ENCODE measurements at places on chromosomes 2 and 18.

DNA sequence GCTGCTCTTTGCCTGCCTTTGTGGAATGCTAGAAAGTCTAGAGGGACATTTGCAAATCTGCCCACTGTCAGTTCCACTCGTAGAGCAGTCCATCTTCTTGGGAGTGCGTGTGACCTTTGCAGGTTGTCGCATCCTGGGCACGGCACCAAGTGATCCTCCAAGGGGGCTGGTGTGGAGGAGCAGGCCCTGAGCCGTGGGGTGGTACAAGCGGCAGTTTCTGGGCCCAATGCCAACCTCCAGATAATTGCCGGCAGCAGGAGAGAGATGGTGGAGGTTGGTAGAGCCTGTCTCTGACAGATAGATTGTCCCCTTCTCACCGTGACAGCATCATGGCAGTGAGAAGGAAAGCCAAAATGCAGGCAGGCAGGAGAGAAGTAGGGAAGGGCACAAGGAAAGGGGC lies 150.7 kb upstream of the SLC14A2 start:
- no peak for DNase-seq

- no peak for DNase-seq
Measured at GRCh38 chr2:139835101-139835500, 1054.9 kb upstream of the NXPH2 start.

DNA sequence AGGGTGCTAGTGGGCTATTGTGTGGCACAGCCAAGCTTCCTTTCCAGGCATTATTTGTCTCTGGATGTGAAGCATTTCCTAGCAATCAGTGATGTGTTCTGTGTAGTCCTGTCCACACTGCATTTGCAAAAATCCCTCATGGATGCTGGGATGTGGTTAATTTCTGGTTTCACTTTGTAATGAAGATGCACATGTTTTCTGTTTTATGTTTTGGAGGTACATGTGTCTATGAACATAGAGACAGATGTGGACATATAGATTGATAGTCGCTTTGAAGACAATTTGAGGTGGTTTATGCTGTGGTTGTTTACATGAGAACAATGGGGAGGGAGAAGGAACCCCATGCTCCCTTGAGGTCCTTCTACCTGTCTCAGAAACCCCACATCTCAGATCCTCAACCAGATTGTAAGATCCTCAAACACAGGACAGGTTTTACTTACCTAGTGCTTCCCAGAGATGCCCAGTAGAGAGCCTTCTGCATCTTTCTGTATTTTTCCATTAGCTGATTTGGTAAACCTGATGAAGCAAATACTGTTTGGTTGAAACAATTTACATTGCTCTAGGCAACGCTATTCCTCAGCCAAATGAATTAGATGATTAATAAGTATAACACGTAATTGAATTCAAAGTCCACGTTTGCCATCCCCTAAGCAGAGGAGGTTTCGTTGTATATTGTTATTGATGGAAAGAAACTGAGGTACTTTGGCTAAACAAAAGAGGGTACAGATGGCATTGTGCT lies 204.4 kb downstream of the SPP2 start:
- no peak for DNase-seq

GRCh38 chr2:141741652-141742051 lies 389.2 kb downstream of the LRP1B start:
- no peak for DNase-seq

DNA sequence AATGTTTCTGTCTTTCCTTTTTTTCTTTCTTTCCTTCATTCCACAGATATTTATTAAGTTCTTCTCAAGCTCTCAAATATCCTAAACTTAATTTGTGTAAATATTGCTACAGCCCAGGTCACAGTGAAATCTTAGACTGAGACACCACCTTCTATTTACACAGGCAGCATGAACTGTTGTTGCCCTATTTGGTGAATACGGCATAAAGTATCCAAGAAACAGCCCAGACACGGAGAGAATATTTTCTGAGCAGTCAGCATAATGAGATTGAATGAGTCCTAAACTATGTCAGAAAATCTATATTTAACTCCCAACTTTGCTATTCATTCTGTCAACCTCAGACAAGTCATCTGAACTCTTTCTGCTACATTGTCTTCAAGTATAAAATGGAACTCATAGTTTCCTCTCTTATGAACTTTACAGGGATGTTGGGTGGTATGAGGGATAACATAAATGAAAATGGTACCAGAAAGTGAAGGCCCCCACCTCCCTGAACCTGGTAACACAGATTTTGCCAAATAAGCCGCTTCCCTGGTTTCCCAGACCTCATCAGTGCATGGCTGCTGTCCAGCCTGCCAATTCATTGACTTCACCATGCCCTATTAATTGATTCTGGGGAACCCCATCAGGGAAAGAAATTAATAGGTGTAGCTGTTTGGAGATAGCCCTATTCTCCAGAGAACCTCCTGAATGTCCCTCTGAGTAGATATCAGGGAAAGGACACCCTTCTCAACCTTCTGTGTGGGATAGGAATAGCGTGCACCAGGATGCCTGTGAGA lies 235.9 kb downstream of the SETBP1 start:
- DNase-seq = no peak

GRCh38 chr2:155035308-155035707 lies 336.8 kb downstream of the KCNJ3 start:
- DNase-seq = no peak

- no peak for DNase-seq
Measured at GRCh38 chr2:198913394-198914152, 544.2 kb downstream of the SATB2 start.

GRCh38 chr2:51960281-51960680 lies 928.3 kb upstream of the NRXN1 start:
- DNase-seq = no peak

DNA sequence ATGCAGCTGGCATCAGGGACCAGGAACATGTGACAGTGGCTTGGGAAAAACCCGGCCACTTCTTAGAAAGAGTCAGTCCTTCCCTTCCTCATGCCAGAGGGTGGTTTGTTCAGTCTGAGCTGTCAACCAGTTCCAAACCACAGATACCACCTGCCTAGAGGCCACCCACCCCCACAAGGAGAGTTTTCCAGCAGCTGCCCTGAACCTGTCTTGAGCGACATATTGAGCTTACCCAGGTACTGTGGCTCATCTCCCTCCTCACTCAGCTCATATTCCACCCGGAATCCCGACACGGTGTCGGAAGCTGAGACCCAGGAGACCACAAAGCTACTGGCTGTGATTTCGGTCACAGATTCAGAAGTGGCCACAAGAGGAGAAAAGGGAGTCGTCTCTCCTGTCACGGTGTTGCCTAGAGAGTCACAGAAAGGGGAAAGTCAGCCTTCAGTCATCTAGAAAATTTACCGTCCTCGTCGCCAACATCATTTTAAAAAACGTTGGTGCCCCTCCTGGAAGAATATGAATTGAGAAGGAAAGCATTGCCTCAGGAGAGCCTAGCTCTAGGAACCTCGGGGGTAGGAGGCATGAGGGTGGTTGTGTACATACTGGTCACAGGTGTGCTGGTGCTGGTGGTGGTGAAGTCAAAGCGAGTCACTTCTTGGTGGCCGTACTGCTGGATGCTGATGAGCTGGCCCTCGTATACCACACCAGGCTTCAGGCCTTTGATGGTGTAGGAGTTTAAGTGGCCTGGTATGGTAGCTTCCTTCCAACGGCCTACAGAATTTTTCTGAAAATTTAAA lies 26.3 kb downstream of the FN1 start:
- DNase-seq = no peak

DNA sequence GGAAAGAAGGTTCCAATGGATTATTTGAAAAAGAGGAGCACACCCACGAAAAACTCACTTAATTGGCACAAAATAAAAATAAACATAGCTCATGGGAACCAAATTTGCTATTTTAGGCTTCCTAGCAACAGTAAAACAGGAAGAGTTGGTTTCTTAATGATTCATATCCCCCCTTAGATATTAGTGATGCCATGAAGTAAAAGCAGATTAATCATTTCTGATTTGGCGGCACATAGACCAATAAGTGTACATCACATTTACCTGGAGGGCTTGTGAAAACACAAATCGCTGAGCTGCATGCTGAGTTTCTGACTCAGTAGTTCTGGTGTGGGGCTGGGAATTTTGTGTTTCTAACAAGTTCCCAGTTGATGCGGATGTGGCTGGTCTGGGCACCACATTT lies 260.4 kb downstream of the SLC4A3 start:
- no peak for DNase-seq

DNA sequence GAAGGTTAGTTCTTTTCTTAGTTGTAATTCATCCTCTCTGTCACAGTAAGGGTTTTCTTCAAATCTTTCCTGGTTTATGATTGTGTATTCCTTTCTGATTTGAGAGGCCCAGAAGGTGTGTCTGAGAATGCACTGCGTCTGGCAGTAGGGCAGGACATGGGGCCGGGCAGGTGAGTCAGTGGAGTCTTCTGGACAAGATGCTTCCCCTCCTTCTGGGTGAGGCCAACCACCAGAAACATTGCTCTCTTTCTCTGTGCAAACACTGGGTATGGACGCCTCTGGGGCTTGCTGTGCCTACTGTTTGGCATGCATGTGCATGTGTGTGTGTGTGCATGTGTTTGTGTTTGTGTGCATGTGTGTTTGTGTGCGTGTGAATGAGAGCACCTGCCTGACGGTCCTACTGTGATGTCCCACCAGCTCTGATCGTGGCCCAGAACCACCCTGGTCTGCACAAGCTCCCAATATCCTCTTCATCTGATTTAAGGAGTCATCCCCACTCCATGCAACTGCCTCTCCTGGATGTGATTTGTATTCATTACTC lies 93.2 kb upstream of the DLX2 start:
- DNase-seq = no peak

DNA sequence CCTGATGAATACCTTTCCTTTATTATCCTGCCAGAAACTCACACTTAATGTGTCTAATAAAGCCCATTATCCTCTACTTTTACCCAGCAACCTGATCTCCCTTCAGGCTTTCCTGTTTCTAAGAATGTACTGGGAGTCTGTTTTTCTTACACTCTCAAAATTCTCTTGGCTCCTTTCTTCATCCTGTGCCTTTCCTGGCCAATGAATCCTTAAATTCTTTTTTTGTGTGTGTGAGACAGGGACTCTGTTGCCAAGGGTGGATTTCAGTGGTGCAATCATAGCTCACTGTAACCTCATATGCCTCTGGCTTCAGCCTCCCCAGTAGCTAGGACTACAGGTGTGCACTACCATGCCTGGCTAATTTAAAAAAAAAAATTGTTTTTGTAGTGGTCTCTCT lies 72.7 kb downstream of the MAP2 start:
- no peak for DNase-seq

GRCh38 chr18:55737781-55738468 lies 149.9 kb upstream of the TCF4 start:
- DNase-seq = no peak

Measured in amygdala (tissue), 56 donors.